Left colon (tissue), 2 donors: ENCODE measurements at places on chromosomes 1 and 21.
A peak's percentile ranks its signal among the peaks of the same experiment; 100 is the strongest.

GRCh38 chr1:218557731-218558130 lies 212.6 kb downstream of the TGFB2 start:
- no peak for DNase-seq

DNA sequence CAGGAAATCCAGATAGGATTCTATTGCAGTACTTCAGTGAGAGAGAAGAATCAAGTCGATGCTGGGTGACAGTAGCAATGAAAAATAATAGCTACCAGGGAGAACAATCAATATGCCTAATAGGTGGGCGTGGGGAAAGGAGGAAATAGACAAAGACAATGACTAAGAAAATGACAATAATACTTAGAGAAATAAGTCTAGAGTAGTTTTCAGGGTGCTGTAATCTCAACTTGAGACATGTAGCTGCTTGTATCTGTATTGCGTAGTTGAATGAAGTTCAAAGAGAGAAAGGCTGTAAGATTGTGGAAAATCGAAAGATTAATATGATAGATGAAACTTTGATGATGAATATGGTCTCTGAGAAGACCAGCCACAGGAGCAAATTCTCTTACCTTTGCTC lies 2.6 kb downstream of the STXBP3 start:
- no peak for DNase-seq

DNA sequence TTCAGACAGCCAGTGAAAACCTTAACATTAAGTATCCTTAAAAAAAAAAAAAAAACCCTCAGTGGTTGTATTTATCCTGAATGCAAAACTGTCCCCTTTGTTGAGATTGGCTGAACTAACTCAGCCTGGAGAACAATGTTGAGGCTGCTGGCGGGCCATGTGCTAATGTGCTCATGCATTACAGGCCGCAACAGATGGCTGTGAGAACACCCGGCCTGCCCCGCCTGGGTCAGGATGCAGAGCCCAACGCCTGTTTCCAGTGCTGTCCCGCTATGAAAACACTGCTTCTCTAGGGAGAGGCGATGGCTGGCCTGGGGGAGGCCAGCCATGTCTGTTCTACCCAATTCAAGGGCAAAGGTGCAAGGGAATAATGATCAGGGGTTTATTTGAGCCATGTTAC lies 13.8 kb downstream of the OLIG2 start:
- DNase-seq, result no peak

- no peak for DNase-seq
Observed at GRCh38 chr1:18534810-18535205, 54.1 kb downstream of the KLHDC7A start.

- no peak for DNase-seq
Observed at GRCh38 chr1:21292984-21293536, 2.8 kb upstream of the ECE1 start.

GRCh38 chr1:235130766-235131270 lies 2.2 kb upstream of the TOMM20 start:
- no peak for DNase-seq

- DNase-seq, result peak; percentile 87
Observed at GRCh38 chr1:154870115-154870571, at the start of gene KCNN3. KCNN3 (minus strand) TSS chr1:154870281; CDS start chr1:154869964, 317 bp downstream.

GRCh38 chr1:105914403-105914802 lies 1142.1 kb upstream of the PRMT6 start:
- no peak for DNase-seq
